ENCODE measurements at places on chromosomes 13 and 19.

GRCh38 chr13:28820099-28821051 is at the start of gene MTUS2:
Gene MTUS2 (plus strand): TSS chr13:28820339.
- DNase-seq = peak; percentile 11

GRCh38 chr13:44386913-44387556 is 13.4 kb downstream of the SERP2 start:
- DNase-seq = no peak

GRCh38 chr19:10593820-10594637 is 6.9 kb upstream of the AP1M2 start:
- DNase-seq = no peak

DNA sequence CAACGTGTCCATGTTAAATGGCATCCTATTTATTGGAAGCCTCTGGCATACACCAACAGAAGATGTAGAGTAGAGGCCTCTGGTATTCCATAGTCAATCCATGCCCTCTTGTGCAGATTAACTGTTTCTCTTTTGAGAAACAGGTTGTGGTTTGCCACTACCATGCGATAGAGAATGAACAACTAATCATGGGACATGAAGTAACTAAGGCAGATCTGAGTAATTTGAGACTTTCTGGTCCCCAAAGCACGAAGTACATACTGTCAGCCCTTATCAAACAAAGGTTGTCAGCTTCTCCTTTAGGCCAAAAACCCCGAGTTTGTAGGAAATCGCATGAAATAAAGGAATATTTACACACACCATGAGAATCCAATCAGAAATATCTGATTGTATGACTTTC is 3.6 kb downstream of the ZNF121 start:
- no peak for DNase-seq

DNA sequence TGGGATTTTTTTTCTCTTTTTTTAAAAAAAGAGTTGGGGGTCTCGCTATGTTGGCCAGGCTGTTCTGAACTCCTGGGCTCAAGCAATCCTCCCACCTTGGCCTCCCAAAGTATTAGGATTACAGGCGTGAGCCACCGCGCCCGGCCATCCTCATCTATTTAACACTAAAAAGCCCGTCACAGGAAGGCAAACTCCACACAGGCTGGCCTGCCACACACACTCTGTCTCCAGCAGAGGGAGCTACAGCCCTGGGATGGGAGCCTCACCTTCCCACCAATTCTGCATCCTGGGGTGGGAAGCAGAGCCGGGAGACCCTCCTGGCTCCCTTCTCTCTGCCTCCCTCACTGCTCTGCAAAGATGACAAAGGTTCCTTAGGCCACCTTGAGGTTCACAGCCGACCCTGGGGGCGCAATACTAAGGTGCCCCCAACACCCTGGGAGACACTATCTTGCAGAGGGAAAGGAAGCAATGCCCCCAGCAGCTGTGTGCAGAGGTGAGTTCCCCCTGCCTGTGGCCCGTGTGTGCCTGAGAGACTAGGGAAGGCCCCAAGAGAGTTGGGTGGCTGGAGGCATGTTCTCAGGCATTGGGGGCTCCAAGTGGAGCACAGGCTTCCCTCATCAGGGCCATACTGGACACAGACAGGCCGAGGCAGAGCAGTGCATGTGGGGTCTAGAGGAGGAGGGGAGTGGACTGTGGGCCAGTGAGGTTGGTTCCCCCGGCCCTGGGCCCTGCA is 27.4 kb upstream of the TIMM44 start:
- peak; percentile 77 for DNase-seq

- DNase-seq = no peak
Observed at GRCh38 chr13:30880151-30880855, 25.8 kb upstream of the MEDAG start.

All from HEK293T (cell line).